ENCODE measurements at places on chromosomes 5 and 9.

DNA sequence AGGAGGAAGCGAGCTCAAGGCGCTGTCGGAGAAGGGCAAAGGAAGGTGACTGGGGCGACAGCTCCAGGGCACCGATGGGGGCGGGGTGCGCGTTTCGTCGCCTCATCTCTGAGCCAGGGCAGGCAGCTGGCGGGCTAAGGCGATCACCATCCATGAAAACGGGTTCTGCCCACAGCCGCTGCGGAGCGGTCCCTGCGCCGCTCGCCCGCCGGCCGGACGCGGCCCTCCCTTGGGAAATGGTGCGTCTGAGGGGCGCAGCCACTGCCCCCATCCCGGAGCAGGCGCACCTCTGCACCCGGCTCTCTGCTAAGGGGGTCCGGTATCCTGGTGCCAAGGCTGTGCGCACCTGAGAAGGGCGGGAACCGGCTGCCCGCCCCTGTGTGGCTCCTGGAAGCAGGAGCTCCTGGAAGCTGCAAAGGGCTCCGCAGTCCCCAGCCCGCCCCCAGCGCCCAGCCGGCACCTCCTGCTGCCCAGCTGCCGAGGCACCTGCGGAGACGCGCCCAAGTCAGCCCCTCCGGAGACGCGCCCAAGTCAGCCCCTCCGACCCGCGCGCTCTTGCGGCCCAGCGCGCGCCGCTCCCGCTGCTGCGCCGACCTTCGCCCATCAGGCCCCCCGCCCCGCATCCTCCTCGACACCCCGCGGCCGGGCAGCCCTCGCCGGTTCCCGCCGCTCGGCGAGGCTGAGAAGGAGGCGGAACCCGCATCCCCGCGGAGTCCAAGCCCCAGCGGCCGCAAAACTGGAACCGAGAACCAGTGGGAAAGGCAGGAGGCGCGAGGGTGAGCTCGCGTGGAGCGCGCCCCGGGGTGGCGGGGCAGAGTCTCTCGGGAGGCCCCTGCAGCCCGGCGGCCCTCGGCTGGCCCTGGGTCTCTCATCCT lies 757 bp downstream of the ANKRD34B start:
- DNase-seq: no peak

DNA sequence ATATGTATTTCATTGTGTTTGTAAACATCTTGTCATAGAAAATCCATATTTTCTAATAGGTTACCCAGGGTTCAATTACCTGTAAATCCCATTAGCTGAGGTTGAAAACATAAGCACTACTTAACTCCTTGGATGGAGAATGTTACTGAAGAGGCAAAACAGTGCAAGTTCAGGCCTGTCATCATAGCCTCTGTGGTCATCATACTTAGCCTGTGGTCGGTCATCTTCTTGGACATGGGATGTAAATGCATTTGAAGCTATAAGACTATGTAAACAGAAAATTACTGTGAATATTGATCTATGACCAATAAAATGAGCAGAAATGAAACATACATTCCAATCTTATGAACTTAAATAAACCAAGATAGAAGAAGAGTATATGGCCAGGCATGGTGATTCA lies 164.7 kb downstream of the CHSY3 start:
- DNase-seq: no peak

- no peak for DNase-seq
Observed at GRCh38 chr5:142313275-142313674, 11.5 kb downstream of the SPRY4 start.

DNA sequence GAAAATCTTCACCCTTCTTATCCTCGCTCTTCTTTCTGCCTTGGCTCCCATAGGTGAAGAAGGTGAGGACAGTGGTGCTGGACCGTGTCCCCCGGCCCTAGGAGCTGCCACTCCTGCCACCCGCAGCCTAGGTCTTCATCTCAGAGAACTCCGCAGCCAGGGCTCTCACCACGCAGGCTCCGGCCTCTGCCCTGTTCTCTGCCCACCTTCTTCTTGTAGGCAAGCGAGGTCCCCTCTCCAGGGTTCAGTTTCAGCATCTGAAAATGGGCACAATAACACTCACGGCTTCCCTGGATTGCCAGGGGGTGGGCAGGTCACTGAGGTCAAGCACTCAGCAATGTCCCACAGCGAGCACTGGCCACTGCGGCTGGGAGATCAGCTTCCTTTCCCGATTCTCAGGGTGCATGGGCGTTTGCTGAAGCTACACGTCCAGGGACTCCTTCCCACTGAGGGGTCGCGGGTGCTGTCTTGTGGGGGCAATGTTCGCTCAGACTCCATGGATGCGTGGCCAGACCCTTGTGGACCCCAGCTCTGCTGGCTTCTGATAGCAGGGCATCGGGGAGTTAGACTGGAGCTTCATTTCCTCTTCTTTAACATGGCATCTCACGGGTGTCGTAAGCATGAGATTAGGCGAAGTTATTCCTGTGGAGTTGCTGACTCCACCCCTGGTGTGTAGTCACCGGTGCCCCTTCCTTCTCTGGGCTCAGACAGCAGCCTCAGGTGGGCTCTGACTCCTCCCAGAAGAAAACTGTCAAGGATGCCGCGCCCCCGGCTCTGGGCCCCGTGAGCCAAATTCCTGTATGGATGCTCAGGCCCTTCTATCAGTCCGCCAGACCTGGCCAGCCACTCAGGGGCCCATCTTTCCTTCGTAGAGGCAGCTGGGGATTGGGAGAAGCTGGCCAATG lies 145.1 kb upstream of the IRX2 start:
- no peak for DNase-seq

GRCh38 chr9:136643596-136644342 lies 18.9 kb upstream of the EGFL7 start:
- DNase-seq: no peak

GRCh38 chr9:114681594-114682332 lies at the start of gene TEX48:
Gene TEX48, minus strand, starts transcription at chr9:114682192. Its CDS starts 10,469 bp downstream, at chr9:114671723.
- DNase-seq: peak; percentile 51

DNA sequence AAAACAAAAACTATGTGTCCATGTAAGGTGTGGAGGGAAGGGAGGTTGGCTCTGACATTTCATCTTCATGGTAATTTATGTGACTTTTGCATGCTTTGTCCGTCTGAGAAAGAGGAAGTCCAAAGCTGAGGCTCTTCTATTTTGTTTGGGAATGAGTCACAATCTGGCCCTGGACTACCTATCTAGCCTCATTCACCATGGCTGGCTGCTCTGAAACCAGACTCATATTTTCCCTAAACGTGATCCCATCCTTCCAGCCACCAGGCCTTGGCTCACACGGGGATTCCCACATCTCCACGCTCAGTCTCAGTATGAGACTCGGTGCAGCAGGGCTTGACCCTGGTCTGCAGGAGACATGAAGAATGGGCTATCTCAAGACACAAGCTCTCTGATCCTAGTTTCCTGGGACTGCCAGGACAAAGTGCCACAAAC lies 672.8 kb downstream of the ACTL7B start:
- no peak for DNase-seq

DNA sequence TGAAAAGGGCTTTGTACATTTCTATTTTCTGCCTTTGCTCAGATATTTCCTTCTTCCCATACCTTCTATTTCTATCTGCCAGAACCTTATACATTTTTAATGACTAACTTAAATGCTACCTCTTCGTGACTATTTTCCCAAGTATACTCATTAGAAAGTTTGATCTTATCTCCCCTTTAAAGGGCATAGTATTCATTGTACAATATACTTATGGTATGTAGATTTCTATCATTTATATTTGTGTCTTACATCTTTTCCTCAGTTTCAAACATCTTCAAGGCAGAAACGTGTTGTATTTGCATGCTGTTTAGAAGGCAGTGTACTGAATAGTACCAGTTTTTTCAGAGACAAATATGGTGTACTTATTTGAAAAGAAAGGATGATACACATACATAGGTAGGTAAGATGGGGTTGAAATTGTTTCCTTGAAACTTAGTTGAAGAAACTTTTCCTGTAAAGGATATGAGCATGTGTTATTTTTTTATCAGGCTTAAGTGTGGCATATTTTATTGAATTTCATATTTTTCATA lies 518.1 kb upstream of the NUDT12 start:
- no peak for DNase-seq

- no peak for DNase-seq
Observed at GRCh38 chr9:85741095-85741874, 469 bp downstream of the AGTPBP1 start.

- DNase-seq: no peak
Observed at GRCh38 chr5:57495285-57496086, 12.9 kb upstream of the ACTBL2 start.

GRCh38 chr5:135217669-135218485 lies 181.2 kb downstream of the MACROH2A1 start:
- DNase-seq: no peak

DNA sequence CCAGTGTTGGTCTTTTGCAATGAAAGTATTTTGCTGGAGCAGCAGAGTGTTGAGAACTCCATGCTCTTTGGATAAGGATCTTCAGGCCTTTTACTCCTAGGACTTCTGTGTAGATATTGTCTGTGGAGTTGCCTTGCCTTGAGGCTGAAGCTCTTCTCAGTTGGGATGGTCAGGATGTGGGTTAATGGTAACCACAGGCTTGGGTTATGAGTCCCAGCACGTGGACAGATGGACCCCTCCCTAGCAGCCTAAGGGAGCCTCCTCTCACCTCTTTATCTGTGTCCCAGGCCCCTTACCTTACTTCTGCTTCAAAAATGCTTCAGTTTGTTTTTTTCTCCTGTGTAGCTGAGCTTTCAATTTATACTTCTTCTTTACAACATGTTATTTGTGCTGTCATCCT lies 109.9 kb downstream of the MEGF10 start:
- no peak for DNase-seq

DNA sequence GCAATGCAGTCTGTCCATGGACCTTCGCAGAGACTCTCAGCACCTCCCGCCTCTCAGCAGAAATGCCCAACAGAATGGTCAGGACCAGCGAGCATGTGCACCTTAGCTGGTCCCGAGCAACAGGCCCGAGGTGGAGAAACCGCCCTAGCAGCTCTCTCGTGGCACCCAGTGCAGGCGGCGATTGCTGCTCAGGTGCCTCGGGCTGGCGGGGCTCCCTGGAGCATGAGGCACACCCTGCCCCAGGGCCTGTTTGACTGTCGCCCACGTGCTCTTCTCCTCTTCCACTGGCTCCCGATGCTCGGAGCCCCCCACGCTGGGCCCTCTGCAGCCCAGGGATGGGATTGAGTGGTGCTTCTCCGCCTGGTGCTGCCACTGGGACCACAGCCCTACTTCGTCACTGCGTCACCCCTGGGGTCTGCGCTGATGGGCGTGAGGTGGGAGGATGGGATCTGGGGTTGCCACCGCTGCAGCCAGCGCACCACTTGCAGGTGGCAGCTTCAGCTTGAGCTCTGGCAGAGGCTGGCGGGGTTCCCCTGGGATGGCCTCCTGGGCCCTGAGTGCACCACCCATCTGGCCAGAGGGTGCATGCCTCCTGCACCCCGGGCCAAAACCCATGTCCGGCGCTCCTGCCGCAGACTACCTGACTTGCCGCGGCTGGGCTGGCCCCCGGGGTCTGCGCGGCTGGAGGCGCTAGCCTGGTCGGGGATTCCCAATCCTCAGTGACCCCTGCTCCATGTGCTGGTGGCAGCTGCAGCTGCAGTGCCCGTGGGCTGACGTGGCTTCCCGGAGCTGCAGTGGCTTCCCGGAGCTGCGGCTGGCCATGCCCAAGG lies 244.2 kb downstream of the FOXD4L6 start:
- no peak for DNase-seq

GRCh38 chr5:118597543-118597942 lies 390.8 kb downstream of the DTWD2 start:
- DNase-seq: peak; percentile 15

- no peak for DNase-seq
Observed at GRCh38 chr5:127910307-127910956, 173.1 kb upstream of the SLC12A2 start.

- DNase-seq: no peak
Observed at GRCh38 chr5:170513856-170514525, 10.2 kb downstream of the KCNIP1 start.

DNA sequence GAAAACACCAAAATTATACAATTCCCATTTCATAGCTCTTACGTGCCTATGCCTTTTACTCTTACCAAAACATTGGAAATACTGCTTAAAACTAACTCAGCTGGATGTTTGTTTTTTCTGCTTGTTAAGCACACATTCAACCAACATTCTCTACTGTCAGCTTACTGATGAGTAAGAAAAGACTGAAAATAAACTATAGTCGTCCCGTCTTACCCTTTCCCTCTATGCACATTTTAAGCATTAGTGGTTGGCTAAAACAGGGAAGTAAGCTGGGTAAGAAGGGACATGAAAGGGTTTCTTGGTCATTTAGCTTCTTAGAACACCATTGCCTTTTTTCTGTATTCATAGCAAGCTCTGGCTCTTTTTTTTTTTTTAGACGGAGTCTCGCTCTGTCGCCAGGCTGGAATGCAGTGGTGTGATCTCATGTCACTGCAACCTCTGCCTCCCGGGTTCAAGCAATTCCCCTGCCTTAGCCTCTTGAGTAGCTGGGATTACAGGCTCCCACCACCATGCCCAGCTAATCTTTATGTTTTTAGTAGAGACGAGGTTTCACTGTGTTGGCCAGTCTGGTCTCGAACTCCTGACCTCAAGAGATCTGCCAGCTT lies 232.1 kb upstream of the PCSK5 start:
- no peak for DNase-seq

DNA sequence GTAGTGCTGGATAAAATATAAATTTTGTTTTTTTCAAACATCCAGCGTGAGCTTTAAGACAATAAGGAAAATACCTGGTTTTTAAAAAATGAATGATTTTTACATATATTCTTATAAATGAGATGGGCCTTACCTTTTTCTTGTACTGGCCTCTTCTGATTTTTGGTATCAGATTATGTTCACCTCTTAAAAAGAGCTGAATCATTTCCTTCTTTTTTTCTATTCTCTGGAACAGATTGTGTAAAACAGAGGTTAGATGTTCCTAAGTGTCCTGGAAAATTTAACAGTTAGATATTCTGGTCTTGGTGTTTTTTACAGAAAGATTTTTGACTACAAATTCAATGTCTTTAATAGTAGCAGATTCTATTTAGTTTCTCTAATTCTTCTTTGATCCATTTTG lies 74.6 kb downstream of the NDUFAF2 start:
- no peak for DNase-seq

GRCh38 chr9:91378695-91379127 lies 17.0 kb upstream of the AUH start:
- no peak for DNase-seq

- no peak for DNase-seq
Observed at GRCh38 chr9:112853882-112854585, 36.6 kb downstream of the SLC46A2 start.

- DNase-seq: no peak
Observed at GRCh38 chr9:13131416-13131815, 148.1 kb downstream of the MPDZ start.

- no peak for DNase-seq
Observed at GRCh38 chr9:15513335-15513734, 2.6 kb upstream of the PSIP1 start.

DNA sequence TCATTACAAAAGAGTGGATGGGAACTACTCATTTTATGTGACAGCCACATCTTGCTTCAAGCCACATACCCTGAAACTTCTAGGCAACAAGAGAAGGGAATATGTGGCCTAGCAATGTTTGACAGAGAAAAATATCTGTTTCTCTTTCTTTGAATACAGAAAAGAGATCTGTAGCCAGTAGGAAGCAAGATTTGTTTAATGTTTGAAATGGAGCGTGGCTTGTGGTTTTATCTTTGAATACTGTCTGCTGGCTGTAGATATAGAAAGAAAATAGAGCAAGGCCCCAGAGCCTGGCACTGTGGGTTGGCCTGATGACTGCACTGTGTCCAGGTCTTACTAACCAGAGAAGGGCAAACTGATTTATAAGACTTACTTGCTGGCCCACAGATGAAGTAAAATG lies 133.8 kb downstream of the ARHGEF28 start:
- no peak for DNase-seq

- no peak for DNase-seq
Observed at GRCh38 chr5:34970552-34970951, 41.2 kb downstream of the DNAJC21 start.

- no peak for DNase-seq
Observed at GRCh38 chr9:3348169-3348568, 177.6 kb downstream of the RFX3 start.
